Activated CD4-positive, CD25-positive, alpha-beta regulatory T cell treated with anti-CD3 and anti-CD28 coated beads, Interleukin-2, amount 50 U/mL, for 72 hours (primary cell): ENCODE measurements at places on chromosomes 5 and 9.

- no peak for DNase-seq
Measured at GRCh38 chr9:134661299-134661698, 19.7 kb downstream of the COL5A1 start.

GRCh38 chr9:109206670-109207069 is 39.6 kb upstream of the FRRS1L start:
- no peak for DNase-seq

DNA sequence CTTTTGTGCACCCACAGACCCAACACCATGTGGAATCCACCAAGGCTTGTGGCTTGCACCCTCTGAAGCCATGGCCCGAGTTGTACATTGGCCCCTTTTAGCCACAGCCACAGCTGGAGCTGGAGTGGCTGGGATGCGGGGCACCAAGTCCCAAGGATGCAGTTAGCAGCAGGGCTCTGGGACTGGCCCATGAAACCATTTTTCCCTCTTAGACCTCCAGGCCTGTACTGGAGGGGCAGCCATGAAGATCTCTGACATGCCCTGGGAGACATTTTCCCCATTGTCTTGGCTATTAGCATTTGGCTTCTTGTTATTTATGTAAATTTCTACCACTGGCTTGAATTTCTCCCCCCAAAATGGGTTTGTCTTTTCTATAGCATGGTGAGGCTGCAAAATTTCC is 51.8 kb downstream of the RASA1 start:
- no peak for DNase-seq

DNA sequence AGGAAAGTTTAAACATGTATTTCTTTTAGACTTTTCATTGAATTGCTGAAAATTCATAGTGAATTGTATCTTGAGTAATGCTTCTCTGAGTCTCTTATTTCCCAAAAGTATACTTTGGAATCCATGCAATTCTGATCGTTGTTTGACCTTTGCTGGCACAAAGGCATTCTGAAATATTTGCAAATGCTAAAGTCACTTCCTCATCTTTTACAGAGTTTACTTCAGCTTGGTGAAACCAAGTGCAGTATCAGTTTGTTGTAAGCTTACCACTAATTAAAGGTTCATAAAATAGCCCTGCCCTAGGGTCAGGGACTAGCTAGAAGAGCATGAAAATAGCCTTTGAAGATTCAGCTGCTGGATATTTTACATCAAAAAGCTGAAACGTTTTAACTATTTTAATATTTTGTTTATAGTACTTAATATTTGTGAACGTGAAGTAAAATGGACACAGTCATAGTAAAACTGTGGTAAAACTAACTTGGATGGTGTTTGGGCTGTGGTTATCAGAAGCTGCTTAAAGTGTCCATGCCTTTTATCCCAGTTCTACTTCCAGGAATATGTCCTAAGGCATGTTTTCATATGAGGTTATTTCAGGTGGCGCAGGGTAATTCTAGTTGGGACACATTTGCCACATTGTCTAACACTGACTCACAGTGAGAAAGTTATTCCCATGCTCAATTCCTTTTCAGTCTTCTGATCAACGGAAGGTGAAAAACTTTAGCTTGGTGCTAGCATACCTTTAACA is 45.3 kb downstream of the SLC22A5 start:
- no peak for DNase-seq

- no peak for DNase-seq
Measured at GRCh38 chr5:152942633-152943336, 537.7 kb upstream of the NMUR2 start.

- DNase-seq, result no peak
Measured at GRCh38 chr5:69368458-69369339, 621 bp downstream of the AK6 start.

DNA sequence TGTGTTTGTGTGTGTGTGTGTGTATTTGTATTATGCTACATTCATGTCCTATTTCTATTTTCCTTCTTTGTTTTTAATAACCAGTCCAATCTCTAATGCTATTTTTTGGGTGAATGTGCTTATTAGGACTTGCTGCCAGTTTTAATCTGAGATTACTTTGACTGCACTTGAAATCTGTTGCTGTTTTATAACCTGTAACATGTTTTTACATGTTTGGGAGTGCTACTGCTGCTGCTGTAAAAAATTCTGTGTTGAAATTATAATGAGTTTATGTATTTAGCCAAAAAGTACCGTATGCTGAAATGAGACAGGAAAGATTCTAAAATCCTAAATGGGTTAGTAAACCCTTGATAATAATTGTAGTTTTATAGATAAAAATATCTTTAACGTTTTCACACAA is 104.7 kb upstream of the SSBP2 start:
- no peak for DNase-seq

GRCh38 chr9:125312411-125312810 is 50.8 kb downstream of the GAPVD1 start:
- no peak for DNase-seq

DNA sequence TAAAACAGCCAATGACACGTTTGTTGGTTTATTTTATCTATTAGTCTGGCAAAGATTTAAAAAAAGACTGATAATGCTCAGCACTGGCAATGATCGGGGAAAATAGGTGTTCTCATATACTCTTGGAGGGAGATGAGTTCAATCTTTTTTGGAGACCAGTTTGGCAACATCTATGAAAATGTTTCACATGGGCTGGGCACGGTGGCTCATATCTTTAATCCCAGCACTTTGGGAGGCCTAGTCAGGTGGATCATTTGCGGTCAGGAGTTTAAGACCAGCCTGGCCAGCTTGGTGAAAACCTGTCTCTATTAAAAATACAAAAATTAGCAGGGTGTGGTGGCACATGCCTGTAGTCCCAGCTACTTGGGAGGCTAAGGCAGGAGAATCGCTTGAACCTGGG is 6.8 kb upstream of the ANKRD31 start:
- no peak for DNase-seq

DNA sequence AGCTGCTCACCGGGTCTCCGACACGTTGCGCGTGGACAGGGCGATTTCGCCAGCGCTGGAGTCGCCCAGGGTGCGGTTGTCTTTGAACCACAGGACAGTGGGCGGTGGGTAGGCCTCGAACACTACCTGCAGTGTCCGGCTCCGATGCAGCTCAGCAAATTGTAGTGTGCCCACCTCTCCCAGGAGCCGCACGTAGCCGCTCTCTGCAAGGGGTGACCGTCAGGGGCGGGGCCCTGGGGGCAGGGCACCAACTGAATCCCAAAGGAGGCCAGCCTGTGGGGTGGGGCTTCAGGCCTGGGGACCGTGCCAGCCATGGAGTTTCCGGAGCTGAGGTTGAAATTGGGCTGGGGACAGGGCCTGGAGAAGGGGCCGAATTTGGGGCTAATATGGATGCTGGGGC is 22.9 kb downstream of the PDGFRB start:
- DNase-seq, result no peak

GRCh38 chr5:142605611-142606010 is 80.3 kb downstream of the FGF1 start:
- no peak for DNase-seq

- no peak for DNase-seq
Measured at GRCh38 chr5:169978714-169979113, 1.6 kb downstream of the INSYN2B start.

DNA sequence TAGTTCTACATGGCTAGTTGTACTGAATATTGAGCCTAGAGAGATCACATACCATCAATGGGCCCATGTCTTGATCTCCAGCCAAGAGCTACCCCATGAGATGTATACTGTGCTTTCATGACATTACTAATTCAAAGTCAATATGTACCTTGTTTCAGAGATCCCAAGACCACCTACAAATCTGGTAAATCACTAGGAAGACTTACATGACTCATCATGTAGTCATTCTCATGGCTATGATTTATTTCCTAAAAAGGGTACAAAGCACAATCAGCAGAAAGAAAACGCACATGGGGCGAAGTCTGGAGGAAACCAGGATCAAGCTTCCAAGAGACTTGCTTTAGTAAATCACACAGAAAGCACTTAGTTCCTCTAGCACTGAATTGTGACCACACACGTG is 103.0 kb downstream of the PCSK5 start:
- DNase-seq, result no peak

- no peak for DNase-seq
Measured at GRCh38 chr5:36442796-36443195, 141.1 kb upstream of the RANBP3L start.

GRCh38 chr9:127528422-127529251 is 77.3 kb downstream of the LRSAM1 start:
- no peak for DNase-seq

DNA sequence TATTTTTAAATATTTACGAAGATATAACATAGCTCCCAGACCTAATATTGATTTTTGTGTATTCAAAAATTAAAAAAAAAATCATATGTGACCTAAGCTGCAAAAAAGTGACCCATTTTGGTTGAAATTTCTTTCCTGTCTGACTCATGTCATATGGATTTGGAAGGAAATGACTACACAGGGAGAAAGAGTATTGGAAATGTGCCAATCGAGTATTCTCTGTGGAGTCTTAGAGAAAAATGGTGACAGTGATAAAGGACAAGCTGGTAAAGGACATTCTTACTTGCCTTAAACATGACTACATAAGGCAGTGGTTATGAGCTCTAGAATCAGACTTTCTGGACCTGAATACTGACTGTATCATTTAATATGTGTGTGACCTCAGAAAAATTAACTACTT is 262.9 kb upstream of the PTPRD start:
- no peak for DNase-seq

GRCh38 chr5:71537687-71538086 is 49.5 kb upstream of the MCCC2 start:
- DNase-seq, result no peak

DNA sequence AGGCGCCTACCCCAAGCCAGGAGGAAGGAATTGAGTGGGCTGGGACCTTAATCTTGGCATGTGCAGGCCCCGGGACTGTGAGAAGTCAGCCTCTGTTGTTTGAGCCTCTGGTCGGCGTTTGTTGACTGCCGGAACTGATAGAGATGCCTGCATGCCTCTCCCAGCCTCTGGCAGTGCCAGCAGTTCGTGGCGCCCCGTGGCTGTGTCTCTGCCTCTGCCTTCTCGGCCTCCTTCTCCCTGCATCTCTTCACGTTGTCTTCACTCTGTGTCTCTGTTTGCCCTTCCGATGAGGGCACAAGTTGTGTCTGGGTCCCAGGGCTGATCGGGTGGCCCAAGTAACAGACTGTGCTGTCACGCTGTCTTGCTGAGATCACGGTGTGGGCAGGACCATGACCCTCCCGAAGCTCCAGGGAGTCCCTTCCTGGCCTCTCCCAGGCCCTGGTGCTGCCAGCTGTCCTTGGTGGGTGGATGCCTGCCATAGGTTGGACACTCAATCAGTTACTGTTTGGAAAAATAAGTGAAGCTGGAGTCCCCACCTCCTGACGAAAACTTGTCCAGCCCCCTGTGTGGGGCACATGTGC is 133.5 kb upstream of the LPCAT1 start:
- DNase-seq, result no peak

DNA sequence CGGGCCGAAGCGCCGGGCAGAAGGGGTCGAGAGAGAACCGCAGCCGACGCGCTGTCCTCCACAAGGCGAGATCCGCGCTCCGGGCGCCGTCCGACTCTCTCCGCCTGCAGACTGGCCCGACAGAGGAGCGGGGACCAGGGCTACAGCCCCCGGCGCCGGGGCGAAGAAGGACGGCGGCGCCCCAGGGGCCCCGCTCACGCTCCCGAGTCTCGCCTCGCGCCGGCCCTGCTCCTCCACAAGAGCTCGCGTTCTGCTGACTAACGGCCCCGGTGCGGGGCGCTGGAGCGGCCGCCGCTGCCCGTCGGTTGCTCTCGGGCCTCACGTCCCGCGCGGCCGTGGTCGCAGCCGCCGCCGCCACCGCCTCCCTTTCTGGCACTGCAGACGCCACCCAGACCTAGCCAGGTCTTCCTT is 338 bp downstream of the ABHD17B start:
- DNase-seq, result no peak

DNA sequence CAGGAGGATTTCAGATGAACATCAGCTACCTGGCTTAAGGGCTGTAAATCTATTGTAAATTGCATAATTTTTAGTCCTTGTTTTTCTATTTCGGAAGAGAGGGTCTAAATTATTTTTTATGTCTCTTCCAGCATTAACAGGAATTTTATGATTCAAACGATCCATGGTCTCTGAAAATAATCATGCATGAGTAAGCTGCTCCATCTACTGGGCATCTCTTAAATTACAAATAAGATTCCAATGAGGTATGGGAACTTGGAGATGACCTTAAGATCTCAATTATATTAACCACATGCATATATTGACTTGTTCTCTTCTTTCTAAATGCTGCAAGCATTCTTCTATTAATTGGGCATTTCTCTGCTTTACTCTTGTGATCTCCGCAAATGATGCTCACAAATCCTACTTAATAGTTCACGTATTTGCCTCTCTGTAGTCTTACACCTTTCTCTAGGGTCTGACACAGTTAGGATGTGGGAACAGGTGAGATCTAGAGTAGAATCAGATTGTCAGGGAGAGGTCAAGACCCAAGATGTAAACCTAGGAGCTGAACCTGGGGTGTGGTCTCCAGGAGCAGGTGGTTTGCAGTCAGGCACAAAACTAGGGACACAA is 86.9 kb downstream of the NUDT12 start:
- DNase-seq, result no peak

DNA sequence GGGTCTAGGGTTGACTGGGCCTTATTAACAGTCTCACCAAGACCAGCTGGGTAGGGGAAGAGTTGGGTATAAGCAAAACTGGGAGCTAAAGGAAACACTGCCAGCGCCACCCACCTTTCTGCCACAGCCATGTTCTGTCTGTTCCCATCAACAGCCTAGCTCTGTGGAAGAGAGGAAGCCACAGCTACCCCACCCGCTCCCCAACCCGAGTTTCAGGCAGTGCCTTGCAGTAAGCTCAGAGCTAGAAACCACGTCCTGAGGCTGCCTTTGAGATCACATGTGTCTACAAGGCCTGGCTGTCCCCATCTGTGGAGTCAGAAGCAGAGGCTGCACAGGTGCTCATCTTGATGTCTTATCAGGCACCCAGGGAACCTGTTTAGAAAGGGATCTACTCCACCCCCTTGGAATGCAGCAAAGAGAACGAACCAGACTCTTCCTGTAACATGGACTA is 15.3 kb downstream of the HNRNPH1 start:
- no peak for DNase-seq

DNA sequence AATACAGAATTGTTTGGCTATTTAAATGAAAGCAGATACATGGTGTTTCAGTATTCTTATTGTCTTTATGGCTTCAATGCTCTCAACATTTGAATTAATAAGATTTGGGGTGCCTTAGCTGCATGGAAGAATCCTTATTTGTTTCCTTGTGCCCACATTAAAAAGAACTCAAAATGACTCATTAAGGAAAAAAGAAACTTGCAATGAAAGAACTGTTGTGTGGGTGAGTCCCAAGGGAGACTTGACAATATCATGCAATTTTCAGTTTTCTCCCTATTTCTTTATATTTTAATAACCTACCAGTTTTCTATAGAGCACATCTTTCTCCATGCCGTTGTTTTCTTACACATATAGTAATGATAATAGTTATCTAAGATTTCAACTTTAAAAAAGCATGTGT is 404.0 kb downstream of the PDE4D start:
- no peak for DNase-seq

- DNase-seq, result no peak
Measured at GRCh38 chr9:97640325-97640724, 6.7 kb downstream of the NCBP1 start.

GRCh38 chr5:61320860-61321259 is 11.2 kb upstream of the ZSWIM6 start:
- DNase-seq, result no peak

GRCh38 chr5:135244620-135245021 is 154.4 kb downstream of the MACROH2A1 start:
- DNase-seq, result peak; percentile 16
